Lower leg skin (tissue), 4 donors: ENCODE measurements at places on chromosomes 7 and 10. TPM values are rescaled to one million over a fixed set of nuclear protein-coding genes. Genes with fewer than 3 reads are reported as not detected.

The FAM241B gene
- 1.1 TPM for total RNA-seq

The PDK4 gene
- 234 TPM for total RNA-seq

The GBX1 gene
- not detected for total RNA-seq

The CALML3 gene
- total RNA-seq = 66.2 TPM

The TMEM72 gene
- not detected for total RNA-seq

The SPACDR gene
- total RNA-seq = not detected

The IL6 gene
- not detected for total RNA-seq

The BAIAP2L1 gene
- 17.2 TPM for total RNA-seq

The XPNPEP1 gene
- total RNA-seq = 109 TPM

The CPN1 gene
- not detected for total RNA-seq

The INHBA gene
- total RNA-seq = 1.9 TPM

The NFE2L3 gene
- 37.9 TPM for total RNA-seq

The NAT16 gene
- total RNA-seq = not detected

The ARL5B gene
- 10.9 TPM for total RNA-seq

The ZNF467 gene
- 6.2 TPM for total RNA-seq

The FXYD4 gene
- total RNA-seq = not detected

The SLC29A3 gene
- total RNA-seq = 3.6 TPM

The C10orf67 gene
- total RNA-seq = 0.39 TPM

The FLNC gene
- total RNA-seq = 5.3 TPM

The ARID5B gene
- total RNA-seq = 74.2 TPM

The NRF1 gene
- 22.6 TPM for total RNA-seq

The NKX1-2 gene
- total RNA-seq = 2.4 TPM

The GIMAP4 gene
- 5.7 TPM for total RNA-seq

The TRIM73 gene
- total RNA-seq = 1.9 TPM

The MSMB gene
- 6.6 TPM for total RNA-seq

The SHLD2 gene
- total RNA-seq = 25.7 TPM

The KIAA1549 gene
- 2.8 TPM for total RNA-seq

The CACNB2 gene
- total RNA-seq = 5.0 TPM

The TMEM196 gene
- total RNA-seq = not detected

The CLDN4 gene
- 533 TPM for total RNA-seq

The SNCG gene
- 29.2 TPM for total RNA-seq

The CYP3A7 gene
- total RNA-seq = not detected

The TAS2R41 gene
- not detected for total RNA-seq

The HOXA5 gene
- total RNA-seq = 5.1 TPM

The TRIM50 gene
- not detected for total RNA-seq

The THSD7A gene
- 0.30 TPM for total RNA-seq

The SPDYE6 gene
- not detected for total RNA-seq

The ARMC3 gene
- not detected for total RNA-seq

The C7orf33 gene
- total RNA-seq = not detected

The C10orf53 gene
- total RNA-seq = not detected

The CRHR2 gene
- total RNA-seq = not detected

The VWC2 gene
- total RNA-seq = 0.34 TPM

The OPN1SW gene
- total RNA-seq = not detected

The ZMIZ1 gene
- total RNA-seq = 87.4 TPM

The FEZF1 gene
- not detected for total RNA-seq

The DMBT1 gene
- total RNA-seq = 0.04 TPM

The AKR1B15 gene
- total RNA-seq = not detected
